ENCODE measurements at places on chromosomes 11 and 22.

GRCh38 chr11:8335683-8336082 lies 72.0 kb upstream of the LMO1 start:
- no peak for DNase-seq

DNA sequence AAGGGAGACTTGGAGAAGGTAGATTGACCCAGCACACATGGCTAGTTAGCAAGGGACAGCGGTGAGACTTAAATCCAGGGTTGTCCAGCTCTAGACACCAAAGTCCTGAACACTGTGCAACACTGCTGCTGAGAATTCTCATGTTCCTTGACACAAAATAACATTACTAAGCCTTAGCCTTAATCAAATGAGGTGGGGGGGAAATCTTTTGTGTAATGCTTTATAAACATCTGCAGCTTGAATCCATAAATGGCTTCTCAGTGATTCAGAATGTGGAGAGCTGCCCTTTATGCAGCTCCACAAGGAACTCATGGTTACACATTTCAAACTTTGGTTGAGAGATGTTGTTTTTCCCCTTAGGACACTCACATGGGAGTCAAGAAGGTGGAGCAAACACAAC lies 80.0 kb downstream of the CD44 start:
- DNase-seq = no peak

GRCh38 chr11:115242982-115243381 lies 261.2 kb downstream of the CADM1 start:
- no peak for DNase-seq

GRCh38 chr11:117830072-117830471 lies 5.5 kb upstream of the FXYD2 start:
- DNase-seq = no peak

GRCh38 chr22:33404723-33405122 lies 346.5 kb upstream of the SYN3 start:
- DNase-seq = no peak

DNA sequence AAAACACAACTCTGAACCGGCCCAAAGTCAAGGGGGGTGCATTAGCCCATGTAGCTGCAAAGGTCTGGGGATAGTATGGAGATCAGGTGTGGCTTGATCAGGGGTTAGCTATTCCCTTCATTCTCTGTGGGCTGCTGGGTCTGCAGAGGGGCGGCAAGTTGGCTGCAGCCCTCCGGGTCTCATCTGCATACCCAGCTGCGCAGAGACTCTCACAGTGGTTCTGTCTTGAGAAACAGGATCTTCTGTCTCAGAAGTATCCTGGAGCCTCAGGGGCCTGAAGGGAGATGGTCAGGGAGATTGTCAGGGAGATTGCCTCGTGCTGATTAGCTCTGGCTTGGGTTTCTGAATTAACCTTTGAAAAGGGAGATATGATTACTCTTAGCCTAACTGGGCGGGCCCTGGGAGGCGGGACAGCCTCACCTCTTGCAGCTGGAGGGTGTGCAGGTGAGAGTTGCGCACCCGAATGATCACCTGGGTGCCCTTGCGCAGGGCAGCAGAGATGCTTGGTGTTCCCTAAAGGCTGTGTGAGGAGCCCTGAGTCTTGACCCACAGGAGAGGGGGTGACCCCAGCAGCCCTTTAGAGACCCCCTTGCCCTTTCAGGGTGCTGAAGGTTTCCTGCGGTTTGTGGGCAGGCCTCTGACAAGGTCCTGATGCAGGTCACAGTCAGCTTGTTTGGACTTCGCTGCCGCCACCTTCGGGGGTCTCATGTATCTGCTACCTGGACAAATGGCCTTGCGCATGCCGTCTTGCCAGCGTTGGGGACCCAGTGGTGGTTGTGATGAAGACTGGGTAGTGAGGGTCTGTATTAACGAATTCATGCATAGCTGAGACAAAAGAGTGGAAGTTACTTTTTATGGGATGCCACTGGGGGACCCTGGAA lies 7.3 kb downstream of the ARHGAP8 start:
- DNase-seq = no peak

DNA sequence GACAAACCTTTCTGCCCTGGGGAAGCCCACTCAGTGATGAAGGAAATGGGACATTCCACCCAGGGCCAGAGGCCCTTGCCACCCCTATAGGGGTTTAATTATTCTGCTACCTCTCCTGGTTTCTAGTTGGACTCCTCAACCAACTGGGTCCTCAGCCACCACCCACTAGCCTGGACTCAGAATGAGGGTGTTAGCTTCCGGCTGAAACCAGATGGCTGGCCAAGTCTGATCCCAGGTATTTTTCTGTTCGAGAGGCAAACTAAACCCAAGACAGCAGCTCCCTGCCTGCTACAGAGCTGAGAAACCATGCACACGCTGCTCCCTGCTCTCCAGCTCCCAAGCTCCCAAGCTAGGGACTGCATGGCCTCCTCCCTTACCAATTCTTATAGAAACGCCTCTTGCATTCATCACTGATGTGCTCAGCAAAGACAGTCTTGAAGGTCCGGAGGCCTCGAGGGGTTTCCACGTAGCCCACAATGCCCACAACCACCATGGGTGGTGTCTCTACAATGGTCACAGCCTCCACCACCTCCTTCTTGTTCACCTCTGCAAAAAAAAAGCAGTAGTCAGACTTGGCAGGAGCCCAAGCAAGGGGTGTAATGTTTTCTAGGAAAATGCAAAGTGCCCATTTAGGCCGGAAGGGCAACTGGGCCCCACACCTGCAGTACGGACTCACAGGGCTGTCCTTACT lies 2.2 kb downstream of the RPL3 start:
- DNase-seq = no peak

DNA sequence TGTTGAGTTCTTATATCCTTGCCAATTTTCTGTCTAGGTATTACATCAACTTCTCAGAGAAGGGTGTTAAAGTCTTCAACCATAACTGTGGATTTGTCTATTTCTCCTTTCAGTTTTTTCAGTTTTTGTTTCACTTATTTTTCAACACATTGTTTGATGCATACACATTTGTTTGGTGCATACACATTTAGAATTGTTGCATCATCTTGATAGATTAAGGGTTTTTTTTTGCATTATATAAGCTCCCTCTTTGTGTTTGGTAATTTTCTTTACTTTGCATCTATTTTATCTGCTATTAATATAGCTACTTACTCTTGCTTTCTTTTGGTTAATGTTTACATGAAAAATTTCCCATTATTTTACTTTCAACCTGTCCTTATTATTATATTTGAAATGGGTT lies 20.8 kb upstream of the TRAF6 start:
- no peak for DNase-seq

- no peak for DNase-seq
Measured at GRCh38 chr11:35571696-35572095, 46.3 kb upstream of the PAMR1 start.

DNA sequence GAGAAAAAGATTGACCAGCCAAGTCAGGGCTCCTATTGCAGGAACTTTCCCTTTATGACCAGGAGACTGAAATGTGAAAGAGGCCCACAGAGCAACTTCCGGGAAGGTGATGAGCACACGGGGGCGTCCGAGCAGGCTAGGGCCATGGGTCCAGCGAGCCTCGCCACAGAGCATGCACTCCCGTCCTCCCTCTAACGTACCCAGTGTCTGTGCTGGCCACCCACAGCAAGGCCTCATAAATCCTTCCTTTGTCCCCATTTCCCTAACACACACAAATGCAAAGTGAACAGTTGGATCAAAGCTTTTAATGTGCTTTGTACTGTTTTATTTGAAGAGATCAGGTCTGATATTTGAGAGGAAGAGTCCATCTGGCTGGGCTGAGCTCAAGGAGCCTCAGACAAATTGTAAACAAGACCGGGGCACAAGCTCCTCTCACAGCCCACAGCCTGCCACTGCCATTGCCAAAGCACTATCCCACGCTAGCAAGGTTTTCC lies 44.3 kb downstream of the BLID start:
- peak; percentile 54 for DNase-seq

DNA sequence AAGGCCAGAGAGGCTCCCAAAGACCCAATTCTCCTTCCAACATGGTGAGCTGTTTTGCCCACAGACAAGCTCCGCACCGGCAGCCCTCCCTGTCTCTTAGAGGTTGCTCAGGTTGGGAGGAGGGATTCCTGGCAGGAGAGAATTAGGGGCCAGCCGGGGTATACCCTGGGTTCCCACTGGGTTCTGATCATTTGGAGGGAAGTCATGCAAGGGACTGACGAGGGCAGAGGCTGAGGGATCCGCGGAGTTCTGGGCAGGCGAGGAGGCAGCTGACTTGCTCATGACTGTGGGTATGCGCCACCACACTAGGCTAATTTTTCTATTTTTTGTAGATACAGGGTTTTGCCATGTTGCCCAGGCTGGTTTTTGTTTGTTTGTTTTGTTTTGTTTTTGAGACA lies 4.6 kb downstream of the ST3GAL4 start:
- no peak for DNase-seq

GRCh38 chr11:35187996-35188395 lies 49.0 kb downstream of the CD44 start:
- DNase-seq = no peak
